ENCODE measurements at places on chromosomes 11 and 22.

DNA sequence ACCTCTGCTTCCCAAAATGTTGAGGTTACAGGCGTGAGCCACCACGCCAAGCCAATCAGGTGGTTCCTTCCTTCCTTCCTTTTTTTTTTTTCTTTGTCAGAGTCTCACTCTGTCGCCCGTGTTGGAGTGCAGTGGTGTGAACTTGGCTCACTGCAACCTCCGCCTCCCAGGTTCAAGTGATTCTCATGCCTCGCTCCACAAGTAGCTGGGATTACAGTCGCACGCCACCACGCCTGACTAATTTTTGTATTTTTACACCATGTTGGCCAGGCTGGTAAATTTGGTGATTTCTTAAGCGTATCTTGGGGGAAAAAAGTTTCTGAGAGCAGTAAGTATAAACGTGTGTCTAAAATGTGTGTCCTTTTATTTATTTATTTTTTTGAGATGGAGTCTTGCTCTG is 18.2 kb upstream of the SPINDOC start:
- DNase-seq, result no peak

GRCh38 chr11:25734591-25735211 is 597.2 kb upstream of the ANO3 start:
- DNase-seq, result no peak

- DNase-seq, result no peak
Observed at GRCh38 chr22:43133401-43133800, 9.8 kb downstream of the MCAT start.

GRCh38 chr11:118714816-118715215 is 35.4 kb upstream of the TREH start:
- DNase-seq, result no peak

DNA sequence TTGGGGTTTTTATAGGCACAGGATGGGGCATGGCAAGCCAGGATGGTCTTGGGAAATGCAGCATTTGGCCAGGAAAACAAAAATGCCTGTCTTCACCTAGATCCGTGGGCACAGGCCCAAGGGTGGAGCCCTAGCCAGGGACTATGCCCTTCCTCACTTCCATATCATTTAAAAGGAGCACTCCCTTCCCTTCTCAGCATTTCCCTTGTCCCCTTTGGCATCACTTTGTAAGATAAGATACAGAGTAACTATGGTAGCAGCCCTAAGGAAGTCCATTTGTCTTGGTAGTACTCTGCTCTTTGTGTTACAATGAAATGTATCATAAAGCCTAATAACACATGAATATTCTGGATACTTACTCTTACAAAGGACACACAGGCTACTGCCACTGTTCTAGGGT is 1092.6 kb upstream of the TENM4 start:
- DNase-seq, result no peak

- no peak for DNase-seq
Observed at GRCh38 chr11:12702999-12703453, 28.8 kb downstream of the TEAD1 start.

DNA sequence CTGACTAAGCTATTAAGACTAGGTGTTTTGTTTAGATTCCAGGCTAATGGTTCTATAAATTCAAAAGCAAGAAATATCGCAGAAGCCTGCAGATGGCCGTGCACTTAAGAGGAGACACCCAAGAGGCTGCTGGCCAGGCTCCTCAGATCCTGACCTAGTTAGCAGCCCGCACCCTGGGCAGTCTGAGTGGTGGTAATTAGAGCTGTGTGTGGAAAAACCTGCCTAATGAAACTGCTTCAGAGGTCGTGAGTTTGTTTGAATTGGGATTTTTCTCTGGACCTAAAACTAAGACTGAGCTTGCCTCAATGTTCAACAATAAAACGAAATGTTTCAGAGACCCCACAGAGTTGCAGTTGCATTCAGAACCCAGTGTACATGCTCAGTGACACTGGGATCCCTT is 627.7 kb downstream of the OPCML start:
- no peak for DNase-seq

DNA sequence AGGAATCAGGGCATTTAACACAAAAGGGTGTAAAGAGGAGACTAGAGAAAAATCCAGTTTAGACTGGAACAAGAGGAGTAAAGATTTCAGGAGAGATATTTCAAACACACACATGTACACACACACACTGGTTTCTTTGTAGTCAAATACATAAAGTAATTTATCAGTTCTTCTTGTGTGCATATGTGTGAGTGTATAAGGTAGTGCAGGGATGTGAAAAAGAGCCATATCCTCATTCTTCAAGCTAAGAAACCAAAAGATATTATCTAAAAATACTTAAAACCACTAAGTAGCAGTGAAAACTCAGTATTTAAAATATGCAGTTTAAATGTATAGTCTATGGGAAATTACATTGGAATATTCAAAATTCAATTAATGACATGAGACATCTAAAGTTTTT is 52.5 kb upstream of the CARD18 start:
- no peak for DNase-seq

DNA sequence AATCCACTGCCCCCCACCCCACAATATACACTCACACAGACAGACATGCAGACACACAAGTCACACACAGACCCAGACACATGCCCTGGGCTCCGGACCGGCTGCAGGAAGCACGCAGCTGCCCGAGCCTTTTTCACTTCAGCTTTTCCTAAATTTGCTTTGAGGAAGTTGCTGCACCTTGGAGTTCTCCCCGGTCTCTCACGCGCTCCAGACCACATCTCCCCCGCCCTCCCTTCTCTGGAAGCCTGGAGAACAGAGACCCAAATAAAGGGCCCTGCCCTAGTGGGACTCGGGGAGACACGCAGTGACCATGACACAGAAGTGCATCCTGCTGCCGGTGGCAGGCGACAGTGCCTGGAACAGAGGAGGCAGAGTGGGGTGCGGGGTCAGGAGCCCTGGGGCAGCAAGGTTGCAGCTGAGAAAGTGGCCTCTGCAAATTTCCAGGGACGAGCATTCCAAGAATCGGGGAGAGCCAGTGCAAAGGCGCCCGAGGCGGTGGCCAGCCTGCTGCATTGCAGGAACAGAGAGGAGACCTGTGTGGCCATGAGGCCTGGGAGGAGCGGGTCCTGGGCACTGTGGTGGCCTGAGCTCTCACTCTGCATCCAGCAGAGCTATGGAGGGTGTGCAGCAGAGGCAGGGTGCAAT is 19.1 kb downstream of the RPL3 start:
- no peak for DNase-seq

GRCh38 chr11:127098684-127099083 is 98.1 kb upstream of the KIRREL3 start:
- DNase-seq, result no peak

GRCh38 chr22:50571264-50572175 is 6.7 kb downstream of the CPT1B start:
- no peak for DNase-seq

- DNase-seq, result no peak
Observed at GRCh38 chr11:119030029-119030328, 698 bp downstream of the SLC37A4 start.

DNA sequence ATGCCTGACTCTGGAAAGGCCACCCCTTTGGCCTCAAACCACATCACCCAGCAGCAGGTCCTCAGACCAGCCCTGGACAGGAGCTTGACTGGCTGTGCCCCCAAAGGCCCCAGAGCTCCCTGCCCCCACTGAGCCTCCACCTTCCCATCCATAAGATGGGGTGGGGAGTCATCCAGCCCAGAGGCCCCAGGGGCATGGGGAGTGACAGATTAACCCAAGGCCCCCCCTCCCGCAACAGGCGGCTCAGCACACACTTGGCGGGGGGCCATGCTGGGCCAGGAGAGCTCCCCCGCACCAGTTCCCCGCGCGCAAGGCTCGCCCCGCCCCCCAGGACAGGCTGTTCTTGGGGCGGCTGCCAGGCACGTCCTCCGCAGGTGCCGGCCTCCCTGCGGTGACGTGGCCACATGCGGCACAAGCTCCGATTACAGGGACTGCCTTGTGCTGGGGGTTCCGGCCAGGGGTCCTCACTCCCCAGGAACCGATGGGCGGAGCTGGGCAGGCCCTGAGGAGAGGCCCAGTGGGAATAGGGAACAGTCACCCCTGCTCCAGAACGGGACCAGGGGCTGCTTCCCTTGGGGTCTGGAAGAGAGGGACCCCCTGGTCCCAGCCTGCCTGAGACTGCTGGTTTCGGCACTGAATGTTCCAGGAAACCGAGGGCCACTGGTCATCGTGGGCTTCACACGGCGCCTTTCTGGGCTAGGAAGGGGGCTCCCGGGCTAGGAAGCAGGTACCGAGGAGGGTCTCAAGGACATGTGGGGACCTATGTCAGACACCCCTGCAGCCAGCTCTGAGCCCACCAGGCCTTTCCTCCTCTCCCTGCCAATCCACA is 5.1 kb upstream of the CDKN1C start:
- no peak for DNase-seq

GRCh38 chr11:121318848-121319834 is 26.6 kb downstream of the SC5D start:
- DNase-seq, result no peak

DNA sequence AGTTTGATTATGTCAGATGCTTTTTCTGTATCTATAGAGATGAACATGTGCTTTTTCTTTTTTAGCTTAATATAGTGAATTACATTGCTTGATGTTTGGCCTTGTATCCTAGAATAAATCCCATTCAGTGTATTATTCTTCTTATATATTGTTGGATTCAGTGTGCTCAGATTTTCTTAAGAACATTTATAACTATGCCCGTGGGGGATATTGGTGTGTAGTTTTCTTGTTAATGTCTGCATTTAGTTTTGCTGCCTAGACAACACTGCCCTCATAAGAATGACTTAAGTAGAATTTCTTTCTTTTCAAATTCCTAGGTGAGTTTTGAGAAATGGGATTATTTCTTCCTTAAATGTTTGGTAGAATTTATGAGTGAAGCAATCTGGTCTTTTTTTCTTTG is 98.5 kb downstream of the TMEM135 start:
- no peak for DNase-seq

GRCh38 chr11:72085621-72086351 is 5.1 kb downstream of the LRRC51 start:
- no peak for DNase-seq

- DNase-seq, result no peak
Observed at GRCh38 chr11:63362196-63362793, 7.3 kb upstream of the SLC22A9 start.

DNA sequence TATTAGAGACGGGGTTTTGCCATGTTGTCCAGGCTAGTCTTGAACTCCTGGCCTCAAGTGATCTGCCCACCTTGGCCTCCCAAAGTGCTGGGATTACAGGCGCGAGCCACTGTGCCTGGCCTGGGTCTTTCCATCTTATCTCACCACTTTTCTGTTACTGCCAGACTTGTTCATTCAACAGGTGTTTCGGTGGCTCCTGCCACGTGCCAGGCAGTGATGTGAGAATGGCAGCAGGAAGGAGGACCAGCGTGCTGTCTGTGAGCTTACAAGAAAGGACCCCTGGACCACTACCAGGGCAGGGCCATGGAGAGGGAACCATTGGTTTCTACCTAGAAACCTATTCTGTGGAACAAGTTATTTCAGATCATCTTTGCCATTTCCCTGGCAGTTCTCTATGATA is 44.2 kb downstream of the CLMP start:
- DNase-seq, result no peak

DNA sequence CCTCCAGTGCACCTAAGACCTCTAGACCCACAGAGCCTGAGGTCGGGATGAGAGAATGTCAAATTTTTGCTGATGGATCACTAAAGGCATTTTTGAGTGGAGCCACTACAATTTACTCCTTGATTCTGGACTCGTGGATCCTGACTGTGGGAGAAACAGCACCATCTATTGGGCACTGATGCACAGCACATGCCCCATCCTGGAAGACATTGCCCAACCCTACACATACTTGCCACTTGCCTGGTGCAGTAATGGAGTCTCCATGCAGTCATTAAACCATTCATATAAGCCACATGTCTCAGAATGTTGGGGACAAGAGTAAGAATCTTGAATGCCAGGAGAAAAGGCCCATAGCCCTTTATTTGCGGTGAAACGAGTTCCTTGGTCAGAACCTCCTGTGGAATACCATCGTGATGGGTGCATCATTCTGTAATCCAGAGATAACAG is 103.9 kb downstream of the GGTLC2 start:
- no peak for DNase-seq

- DNase-seq, result no peak
Observed at GRCh38 chr22:41919357-41920224, 4.7 kb upstream of the SHISA8 start.

DNA sequence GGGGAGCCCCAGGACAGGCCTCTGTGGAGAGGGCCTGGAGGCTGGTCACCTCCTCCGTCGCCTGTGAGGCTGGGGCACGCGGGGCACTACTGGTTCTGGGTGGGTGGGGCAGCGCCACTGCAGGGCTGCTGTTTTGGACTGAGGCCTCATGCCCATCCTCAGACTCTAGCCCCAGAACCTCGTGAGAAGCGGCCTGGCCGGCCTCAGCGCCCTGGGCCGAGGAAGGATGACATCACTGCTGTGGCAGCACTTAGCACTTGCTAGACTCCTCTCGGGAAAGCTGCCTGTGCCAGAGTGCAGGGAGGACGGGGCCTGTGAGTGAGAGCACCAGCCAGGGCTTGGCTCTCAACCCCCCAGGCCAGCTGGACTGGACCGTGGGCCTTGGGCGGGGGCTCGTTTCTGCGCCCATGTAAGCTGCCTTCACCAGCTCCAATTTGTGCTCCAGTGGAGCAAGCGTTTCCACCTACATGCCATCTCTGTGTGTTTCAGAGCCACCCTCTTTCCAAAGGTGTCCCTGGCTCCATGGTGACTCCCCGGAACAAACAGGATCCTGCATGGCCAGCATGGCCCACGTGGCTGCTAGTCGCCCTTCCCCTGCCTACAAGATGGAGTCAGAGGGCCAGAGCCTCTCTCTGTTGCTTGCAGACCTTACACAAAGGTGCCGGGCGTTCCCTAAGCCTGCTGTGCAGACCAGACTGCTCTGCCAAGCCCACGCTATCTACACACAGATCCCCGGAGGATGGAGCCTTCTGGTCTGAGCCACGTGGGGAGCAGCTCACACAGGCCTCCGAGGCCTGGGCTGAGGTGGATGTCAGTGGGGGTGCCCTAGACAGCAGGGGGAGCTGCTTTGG is 102.9 kb downstream of the CTTN start:
- no peak for DNase-seq

DNA sequence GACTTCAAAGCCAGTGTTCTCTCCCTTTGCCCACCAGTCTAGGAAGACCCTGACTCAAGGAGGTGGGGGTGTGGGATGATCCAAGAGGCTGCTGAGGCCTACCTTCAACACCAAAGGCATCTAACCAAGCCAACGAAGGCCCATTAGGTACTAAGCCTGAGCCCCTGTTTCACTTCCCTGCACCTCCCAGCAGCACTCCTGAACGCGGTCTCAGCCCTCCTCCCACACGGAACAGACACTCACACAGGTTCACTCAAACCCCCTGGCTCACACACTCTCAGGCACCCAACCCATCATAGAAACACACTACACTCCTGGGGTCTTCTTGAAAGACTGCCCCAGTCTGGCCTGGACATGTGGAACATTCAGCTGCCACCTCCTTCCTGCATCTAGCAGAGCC is 40.7 kb downstream of the SLC22A12 start:
- DNase-seq, result no peak

DNA sequence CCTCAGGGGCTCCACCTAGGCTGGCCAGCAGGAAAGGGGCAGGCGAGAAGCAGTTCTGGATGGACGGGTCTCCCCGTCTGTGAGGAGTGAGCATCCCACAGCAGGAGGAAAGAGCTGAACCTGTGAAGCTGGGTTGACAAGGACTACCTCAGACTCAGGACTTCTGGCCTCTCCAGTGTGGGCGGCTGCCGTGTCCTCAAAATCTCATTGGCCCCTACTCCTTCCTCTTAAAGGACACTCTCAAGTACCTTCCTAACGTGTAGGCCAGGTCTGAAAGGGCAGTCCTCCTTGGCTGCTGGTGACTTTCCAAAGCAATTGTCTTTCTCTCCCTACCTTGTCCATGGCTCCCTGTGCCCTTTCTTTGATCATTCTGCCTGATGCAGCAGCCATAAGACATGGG is 107.0 kb upstream of the AKIP1 start:
- no peak for DNase-seq
